ENCODE measurements at places on chromosomes 7 and 10.

DNA sequence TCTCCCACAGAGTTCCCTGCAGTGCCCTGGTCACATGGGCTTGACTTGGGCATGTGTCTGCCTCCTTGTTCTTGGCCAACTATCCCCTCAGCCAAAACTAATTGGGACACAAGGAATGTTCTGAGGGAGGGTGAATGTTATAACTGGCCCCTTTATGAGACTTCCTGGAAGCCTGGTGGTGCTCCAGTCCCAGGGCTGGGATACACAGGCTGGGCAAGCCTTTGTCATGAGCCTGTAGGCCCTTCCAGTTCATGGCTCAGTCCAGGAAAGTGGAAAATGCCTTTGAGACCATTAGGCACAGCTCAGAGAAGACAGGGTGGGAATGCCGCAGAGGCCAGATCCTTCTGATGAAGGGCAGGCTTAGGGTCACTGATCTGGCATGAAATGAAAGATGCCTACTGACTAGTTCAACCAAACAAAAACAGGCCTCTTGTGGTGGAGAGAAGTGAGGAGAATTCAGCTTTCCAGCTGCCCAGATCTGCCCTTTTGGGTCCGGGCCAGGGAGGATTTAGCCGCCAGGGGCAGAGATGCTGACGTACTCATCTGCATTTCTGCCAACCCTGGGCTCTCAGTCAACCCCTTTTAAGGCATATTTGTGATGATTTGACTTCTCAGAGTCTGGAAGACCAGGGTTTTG lies 961.5 kb downstream of the KCNMA1 start:
- DNase-seq = no peak

DNA sequence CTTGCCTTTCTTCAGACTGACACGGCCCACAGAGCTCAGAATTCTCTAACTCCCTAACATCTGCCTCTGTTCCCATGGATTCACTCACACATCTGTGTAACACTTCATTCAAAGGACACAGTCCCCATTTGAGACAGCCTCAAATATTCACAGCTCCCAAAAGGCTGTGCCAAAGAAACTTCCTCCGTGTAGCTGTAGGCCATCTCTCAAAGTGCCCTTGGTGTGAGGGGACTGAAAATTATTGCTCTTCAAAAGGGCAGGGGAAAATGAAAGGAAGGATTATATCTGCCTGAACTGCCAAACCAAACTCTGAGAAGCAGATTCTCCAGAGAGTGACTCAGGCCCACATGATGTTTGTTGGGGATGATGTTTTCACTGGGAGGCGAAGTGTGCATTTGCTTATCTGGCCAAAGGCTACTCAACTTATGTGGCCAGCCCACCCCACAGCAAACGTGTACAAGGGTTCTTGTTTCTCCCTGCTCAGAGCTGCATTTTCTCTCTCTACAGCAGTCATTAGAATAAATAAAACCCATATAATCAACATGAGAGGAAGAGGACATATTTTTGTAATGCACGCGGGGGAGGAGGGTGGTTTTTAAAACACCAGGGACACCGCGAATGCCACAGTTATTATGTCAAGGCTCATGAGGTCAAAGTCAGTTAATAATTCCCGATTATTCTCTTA lies 302.4 kb upstream of the NFE2L3 start:
- DNase-seq = peak; percentile 92

GRCh38 chr10:70174058-70174741 lies 3.9 kb upstream of the SAR1A start:
- no peak for DNase-seq

GRCh38 chr7:42338916-42339540 lies 102.0 kb upstream of the GLI3 start:
- no peak for DNase-seq

DNA sequence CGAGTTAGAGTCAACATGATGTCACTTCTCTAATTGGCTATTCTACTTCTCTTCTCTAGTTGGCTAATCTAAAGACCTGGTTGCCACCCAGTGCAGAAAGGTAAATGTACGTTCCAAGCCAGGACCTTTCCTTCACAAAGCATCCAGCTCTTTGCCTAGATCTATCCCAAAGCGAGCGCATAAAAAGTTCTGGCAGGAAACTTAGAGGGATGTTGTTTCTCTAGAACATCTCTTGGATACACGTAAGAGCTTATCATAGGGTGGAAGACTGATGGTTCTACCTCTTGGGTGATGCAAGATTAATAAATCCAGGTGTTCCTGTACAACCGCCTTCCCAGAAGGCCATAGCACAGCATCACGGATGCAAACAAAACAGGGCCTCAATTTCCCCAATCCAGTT lies at the start of gene TAS2R38:
TAS2R38 (minus strand) TSS at position 101 of the 400 bp plus-strand sequence; CDS start at position 17, 84 bp downstream.
- DNase-seq = no peak

GRCh38 chr7:151565541-151565940 lies 45.8 kb upstream of the RHEB start:
- no peak for DNase-seq

DNA sequence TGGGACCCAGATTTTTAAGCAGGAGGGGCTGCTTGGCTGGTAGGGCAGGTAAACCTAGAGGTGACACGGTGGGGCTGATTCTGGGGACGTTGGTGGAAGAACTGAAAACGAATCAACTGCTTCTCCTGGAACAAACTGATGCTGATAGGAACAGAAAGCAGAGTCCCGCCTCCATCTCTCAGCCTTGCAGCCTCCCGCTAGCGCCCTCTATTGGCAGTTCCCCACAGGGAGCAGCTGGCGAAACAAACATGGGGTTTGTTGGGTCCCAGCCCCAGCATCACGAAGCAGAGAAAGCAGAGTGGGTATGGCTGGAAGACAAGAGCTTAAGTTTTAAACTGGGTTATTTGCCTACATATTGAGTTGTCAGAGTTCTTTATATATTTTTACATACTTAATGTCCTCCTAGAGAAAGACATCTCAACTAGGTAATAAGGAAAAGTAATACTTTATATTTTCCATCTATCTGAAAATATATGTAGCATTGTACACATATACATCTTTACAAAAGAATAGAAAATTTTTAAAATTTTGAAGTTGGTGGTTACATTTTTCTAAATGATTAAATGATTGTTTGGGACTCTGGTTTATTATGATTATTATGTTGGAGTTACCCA lies 42.3 kb upstream of the FOXI2 start:
- no peak for DNase-seq

DNA sequence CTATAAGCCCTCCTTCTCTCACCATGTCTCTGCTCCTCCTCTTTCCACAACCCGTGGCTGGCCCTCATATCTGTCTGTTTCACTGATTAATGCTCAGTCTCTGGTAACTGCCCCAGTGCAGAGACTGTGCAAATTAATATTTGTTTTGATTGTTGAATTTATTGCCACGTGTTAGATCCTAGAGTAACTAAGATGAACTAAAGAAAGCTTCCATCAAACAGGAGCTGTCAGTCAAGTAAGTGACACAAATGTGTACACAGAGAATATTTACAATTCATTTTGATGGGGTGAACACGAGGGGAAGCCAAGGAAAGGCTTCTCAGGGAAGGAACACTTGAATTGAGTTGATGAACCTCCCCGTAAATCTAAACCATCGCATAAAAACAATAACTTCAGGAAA lies 182.5 kb downstream of the BAMBI start:
- DNase-seq = no peak

- no peak for DNase-seq
Observed at GRCh38 chr10:21496343-21497176, 28.9 kb downstream of the SKIDA1 start.

- DNase-seq = no peak
Observed at GRCh38 chr7:90879924-90880323, 283.8 kb downstream of the CDK14 start.

DNA sequence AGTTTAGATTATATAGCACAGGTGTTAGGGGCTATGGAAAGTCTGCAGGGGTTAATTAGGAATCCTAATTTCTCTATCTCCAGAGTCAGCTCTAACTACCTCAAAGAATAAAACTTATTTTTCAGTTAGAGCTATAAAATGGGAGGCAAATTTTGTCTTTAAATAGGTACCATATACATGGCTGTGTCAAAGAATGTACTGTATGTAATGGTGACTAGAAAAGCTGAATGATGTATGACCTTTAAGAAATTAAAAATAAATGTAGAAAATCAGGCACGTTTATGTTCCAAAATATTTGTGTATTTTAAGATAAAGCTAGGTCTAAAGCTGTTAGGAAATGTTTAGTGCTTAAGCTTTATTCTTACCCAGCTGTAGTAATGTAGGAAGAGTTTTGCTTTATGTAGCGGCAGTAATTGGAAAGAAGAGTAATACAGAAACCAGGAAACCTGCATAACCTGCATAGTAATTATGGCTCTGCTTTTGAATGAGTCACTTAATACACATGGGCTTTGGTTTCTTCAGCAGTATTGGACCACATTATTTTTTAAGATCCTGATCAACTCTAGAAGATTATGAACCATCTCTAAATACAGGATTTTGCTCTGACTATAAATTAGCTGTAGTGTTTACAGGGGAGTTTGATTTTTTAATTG lies 85.0 kb downstream of the KMT2E start:
- no peak for DNase-seq

DNA sequence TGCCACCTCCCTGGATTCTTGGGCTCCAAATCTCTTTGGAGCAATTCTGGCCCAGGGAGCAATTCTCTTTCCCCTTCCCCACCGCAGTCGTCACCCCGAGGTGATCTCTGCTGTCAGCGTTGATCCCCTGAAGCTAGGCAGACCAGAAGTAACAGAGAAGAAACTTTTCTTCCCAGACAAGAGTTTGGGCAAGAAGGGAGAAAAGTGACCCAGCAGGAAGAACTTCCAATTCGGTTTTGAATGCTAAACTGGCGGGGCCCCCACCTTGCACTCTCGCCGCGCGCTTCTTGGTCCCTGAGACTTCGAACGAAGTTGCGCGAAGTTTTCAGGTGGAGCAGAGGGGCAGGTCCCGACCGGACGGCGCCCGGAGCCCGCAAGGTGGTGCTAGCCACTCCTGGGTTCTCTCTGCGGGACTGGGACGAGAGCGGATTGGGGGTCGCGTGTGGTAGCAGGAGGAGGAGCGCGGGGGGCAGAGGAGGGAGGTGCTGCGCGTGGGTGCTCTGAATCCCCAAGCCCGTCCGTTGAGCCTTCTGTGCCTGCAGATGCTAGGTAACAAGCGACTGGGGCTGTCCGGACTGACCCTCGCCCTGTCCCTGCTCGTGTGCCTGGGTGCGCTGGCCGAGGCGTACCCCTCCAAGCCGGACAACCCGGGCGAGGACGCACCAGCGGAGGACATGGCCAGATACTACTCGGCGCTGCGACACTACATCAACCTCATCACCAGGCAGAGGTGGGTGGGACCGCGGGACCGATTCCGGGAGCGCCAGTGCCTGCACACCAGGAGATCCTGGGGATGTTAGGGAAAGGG lies 913 bp downstream of the NPY start:
- DNase-seq = no peak

GRCh38 chr10:42697926-42698325 lies 59.6 kb upstream of the ZNF33B start:
- DNase-seq = no peak

Data from AG04449 (cell line).